ENCODE measurements at places on chromosomes 2 and 18. TPM values are rescaled to one million over a fixed set of nuclear protein-coding genes. Genes with fewer than 3 reads are reported as not detected.

Gene CCDC74A
- total RNA-seq, result 3.1 TPM

Gene CREG2
- total RNA-seq, result not detected

Gene PPP4R3B
- total RNA-seq, result 82.5 TPM

- no peak for DNase-seq
- H3K4me3 ChIP-seq, result no peak overlapping the region
- H3K27ac ChIP-seq, result no peak overlapping the region
- H3K4me1 ChIP-seq, result no peaks in the 10 kb centered on the region
- no peaks in the 10 kb centered on the region for H3K36me3 ChIP-seq
Measured at GRCh38 chr18:9000733-9001132, 101.8 kb upstream of the NDUFV2 start.

DNA sequence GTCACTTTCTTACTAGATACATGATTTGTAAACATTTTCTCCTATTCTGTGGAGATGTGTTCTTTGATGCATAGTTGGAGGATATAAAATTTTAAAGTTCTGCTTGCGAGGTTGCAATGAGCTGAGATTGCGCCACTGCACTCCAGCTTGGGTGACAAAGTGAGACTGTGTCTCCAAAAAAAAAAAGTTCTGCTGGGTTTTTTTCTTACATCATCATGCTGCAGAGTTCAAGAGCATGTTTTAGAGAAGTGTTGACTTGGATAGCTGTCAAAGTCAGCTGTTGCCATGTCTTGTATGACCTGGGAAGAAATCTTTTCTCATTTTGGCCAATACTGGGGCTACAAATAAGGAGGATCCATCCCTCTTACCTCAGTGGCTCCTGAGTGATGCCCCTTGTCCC is 71.3 kb downstream of the UGGT1 start:
- H3K27ac ChIP-seq, result no peak overlapping the region
- no peaks in the 10 kb centered on the region for H3K4me1 ChIP-seq
- no peaks in the 10 kb centered on the region for H3K27me3 ChIP-seq

- DNase-seq, result no peak
- no peaks in the 10 kb centered on the region for H3K36me3 ChIP-seq
- no peaks in the 10 kb centered on the region for H3K4me1 ChIP-seq
Measured at GRCh38 chr2:39717067-39717466, 51.4 kb downstream of the TMEM178A start.

- no peaks in the 10 kb centered on the region for H3K36me3 ChIP-seq
- no peaks in the 10 kb centered on the region for H3K27me3 ChIP-seq
- no peaks in the 10 kb centered on the region for H3K4me1 ChIP-seq
- no peak overlapping the region for H3K27ac ChIP-seq
- no peak overlapping the region for H3K4me3 ChIP-seq
Measured at GRCh38 chr18:79770826-79771225, 26.9 kb upstream of the KCNG2 start.

- no peak for DNase-seq
- no peak overlapping the region for H3K4me3 ChIP-seq
Measured at GRCh38 chr2:200382874-200383273, 76.4 kb downstream of the SPATS2L start.

DNA sequence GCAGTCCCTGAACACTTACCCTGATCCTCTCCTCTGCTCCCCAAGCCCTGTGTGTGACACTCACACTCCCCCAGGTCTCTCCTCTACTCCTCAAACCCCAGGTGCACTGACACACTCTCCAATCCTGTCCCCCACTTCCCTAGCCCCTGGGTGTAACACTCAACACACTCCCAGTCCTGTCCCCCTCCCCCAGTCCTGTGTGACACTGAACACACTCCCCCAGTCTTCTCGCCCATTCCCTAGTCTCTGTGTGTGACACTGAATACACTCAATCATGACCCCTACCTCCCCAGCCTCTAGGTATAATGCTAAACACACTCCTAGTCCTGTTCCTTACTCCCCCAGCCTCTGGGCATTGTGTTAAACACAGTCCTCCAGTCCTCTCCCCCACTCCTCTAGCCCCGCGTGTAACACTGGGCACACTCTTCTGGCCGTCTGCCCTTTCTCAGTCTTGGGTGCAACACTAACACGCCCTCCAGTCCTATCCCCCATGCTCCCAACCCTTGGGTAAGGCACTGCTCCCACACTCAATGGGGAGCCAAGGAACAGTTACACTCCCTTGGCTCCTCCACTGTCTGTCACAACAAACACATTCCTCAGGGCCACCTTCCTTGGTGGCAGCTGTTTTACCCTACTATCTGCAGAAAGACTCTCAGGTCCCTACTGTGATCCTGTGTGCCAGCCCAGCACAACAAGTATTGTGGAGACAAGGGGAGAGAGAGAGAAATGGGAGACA is 82.5 kb upstream of the PKDCC start:
- no peak for DNase-seq
- no peaks in the 10 kb centered on the region for H3K4me1 ChIP-seq
- H3K36me3 ChIP-seq, result no peaks in the 10 kb centered on the region
- H3K27me3 ChIP-seq, result no peaks in the 10 kb centered on the region
- H3K27ac ChIP-seq, result no peak overlapping the region

- DNase-seq, result no peak
- H3K4me1 ChIP-seq, result no peaks in the 10 kb centered on the region
- no peaks in the 10 kb centered on the region for H3K27me3 ChIP-seq
- H3K4me3 ChIP-seq, result no peak overlapping the region
Measured at GRCh38 chr2:4110273-4110672, 406.9 kb downstream of the DCDC2C start.

DNA sequence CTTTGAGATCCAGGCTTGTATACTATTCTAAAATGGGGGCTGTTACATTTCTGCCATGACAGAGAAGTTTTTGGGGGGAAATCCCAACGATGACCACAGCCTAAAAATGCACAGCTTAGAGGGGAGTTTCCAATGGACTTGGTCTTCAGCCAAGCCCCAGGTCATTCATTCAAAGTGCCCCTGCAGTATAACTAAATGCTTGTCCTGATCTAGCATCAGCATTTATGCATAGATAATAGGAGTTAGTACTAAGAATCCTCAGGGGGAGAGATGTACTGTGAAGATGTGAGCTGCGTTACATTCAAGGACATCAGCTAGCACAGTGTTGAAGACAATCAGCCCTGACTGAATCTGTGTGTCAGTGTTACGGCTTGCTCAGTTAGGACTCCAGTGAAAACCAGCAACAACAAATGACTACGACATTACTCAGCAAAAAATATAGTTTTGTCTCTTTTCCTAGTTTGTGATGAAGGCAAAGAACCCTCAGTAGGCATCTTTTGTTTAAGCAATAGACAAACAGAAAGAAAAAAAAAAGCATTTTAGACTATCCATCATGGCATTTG is 160.9 kb downstream of the ZEB2 start:
- DNase-seq, result no peak
- no peak overlapping the region for H3K4me3 ChIP-seq
- no peak overlapping the region for H3K27ac ChIP-seq
- H3K36me3 ChIP-seq, result no peaks in the 10 kb centered on the region

All from naive thymus-derived CD4-positive, alpha-beta T cell (primary cell).